ENCODE measurements at places on chromosomes 6 and 20.

- no peak for DNase-seq
These were observed 354.4 kb downstream of the FRK start for GRCh38 chr6:115706324-115706723.

DNA sequence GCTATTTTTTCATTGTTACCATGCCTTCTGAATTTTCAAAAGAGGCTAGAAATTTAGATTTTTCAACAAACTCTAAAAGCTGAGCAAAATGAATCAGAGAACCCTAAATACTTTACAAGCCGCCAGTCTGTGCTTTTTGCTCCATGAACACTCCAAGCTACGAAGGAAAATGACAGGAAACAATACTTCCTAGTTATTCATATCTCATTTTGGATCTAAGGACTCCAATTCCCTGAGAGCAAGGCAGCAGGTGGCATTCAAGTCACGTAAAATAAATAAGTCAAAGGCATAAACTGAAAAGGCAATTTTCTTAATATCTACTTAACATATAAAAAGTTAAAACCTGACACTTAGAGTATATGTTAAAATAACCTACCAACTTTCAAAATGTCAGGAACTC is 50.6 kb downstream of the PDSS2 start:
- no peak for DNase-seq

DNA sequence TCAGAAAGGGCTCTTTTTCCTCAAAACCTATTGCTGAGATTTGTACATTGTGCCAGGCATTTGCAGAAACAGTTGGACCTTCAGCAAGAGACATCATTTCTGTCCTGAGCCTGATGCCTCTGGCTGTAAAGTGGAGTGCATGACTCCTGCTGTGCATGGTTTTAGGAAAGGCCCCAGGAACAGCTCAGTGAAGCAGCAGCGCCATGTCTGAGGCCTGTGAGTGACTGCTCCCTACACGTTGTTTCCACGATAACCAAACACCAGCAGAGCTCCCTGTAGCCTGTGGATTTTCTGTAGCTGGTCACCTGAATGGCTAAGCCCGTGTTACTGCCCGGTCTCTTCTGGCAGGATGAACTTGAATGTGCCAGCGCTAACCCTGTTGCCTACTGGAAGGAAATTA is 232.5 kb downstream of the TFAP2C start:
- DNase-seq = no peak

GRCh38 chr20:41616228-41616627 is 1.9 kb downstream of the CHD6 start:
- DNase-seq = no peak

DNA sequence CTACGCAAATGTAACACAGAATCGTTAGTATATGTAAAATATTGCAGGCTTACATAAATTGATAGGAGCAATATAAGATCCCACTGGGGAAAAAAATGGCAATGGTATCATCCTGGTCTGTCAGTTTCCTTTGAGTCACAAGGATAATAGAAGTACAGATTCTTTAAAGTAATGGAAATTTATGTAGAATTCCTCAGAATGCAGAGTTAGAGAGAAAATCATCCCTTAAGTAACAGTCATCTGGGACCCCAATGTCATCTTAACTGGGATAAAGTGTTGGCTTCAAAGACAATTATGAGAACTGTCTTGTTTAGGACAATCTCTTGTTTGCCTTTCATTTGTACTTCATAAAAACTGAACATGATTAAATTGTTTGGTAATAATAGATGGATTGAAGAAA is 34.5 kb upstream of the PDE7B start:
- DNase-seq = no peak

GRCh38 chr6:77561768-77562314 is 91.0 kb upstream of the MEI4 start:
- DNase-seq = no peak

- DNase-seq = no peak
These were observed 6.0 kb downstream of the UQCC1 start for GRCh38 chr20:35405775-35406174.

GRCh38 chr6:104704191-104704590 is 155.5 kb downstream of the HACE1 start:
- DNase-seq = no peak

DNA sequence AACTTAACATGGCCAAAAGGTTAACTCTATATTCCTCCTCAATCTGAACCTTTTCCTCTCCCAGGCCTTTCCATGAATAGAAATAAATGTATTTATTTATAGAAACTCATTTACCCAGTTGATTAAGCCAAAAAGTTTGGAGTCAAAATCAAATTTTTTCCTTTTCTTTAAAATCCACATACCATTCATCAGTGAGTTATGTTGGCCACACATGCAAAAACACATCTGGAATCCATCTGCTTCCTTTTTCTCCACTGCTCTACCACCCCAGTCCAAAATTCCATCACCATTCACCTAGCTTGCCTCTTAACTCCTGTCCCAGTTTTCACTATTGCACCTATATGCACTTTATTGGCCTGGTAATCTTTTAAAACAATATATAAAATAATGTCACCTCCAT is 62.4 kb upstream of the TMEM200A start:
- DNase-seq = no peak

DNA sequence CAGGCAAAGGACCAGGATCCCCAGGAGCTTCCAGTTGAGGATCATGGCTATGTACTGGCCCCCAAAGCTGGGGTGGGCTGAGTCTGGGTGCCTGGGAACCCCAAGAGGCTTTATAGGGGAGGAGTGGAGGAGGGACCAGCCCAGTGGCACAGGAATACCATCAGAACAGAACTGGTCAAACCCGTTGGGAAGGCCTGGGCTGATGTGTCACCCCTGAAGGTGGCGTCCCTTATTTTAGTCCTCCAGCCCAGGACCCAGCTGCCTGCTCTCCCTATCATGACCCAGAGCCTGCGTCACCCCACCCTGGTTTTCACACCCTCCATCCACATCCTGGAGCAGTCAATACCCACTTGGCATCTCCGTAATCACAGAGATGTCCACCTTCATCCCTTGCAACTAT is at the start of gene PSORS1C2:
PSORS1C2 (minus strand) TSS at position 85 of the 400 bp plus-strand sequence; CDS start at position 45, 40 bp downstream.
- DNase-seq = no peak

DNA sequence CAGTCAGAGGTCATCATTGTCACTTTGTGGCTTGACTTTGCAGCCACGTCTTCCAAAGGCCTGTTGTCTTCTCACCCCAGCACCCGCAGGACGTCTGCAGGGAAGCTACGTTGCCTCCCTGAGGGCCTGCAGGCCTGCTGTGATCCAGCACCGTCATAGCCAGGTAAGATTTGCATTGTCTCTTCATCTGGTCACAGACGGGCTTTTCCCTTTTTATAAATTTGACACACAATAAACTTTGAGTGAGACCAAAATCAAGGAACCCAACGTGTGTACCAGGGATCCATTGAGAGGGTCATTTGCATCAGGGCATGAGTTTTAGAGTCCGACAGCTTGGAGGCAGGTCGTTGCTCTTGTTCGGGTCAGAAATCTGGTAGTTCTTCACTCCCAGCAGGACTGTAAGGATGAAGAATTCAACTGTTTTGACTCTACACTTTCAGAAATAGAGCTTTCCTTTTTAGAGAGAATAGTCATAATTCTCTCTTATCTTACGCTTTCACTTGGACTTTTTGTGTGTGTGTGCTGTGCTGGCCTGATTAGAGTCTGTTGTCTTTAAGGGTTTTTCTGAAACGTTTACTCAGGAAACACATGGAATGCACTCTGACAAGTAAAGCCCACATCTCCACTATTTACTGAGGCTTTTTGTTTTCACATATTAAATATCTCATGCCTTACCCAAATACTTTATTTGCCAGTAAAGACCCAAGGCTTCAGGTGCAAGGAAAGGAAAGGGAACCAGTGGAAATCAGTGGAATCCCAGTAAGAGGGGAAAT is 177.2 kb upstream of the TAB2 start:
- DNase-seq = no peak
